Hippocampal formation (tissue), 2 donors: ENCODE measurements at places on chromosomes 16 and 17.

DNA sequence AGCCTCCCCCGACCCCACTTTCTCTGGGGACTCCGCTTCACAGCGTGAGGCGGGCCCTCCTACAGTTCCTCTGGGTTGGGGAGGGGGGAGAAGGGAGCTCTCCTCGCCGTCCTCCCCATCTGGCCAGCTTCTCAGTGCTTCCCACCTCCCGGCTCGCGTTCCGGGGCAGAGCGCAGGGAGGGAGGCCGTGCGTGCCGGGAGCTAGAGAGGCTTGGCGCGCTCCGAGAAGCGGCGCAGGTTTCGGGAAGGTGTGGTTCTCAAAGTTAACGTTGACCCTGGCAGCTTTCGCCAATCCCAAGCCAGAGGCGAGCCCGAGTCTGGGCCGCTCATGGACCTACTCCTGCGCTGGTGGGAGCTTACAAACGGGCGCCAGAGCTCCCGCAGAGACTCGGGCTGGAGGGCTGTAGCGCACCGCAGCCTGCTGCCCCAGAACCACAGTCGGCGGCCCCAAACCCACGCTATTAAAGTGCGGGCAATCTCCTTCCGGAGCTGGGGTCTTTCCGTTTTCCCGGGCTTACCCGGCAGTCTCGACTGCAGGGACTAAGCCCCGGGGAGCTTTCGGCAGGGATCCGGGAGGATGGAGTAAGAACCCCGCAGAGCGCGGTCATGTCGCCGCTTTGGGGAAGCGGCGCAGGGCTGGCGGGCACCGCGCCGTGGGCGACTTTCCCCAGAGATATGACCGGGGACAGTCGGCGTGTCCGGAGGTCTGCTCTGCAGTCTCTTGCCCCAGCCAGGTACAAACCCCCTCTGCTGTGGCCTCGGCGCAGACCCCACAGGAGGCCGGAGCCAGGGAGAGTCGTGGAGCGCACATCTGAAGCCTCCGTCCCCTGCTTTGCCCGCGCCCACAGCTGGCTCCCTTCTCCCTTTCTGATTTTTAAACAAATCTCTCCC is 787 bp downstream of the CDH11 start:
- DNase-seq: no peak

- no peak for DNase-seq
Observed at GRCh38 chr16:367333-367903, 2.9 kb downstream of the MRPL28 start.

- no peak for DNase-seq
Observed at GRCh38 chr17:78777881-78778280, 4.2 kb downstream of the CYTH1 start.

- no peak for DNase-seq
Observed at GRCh38 chr16:10671729-10672128, 23.0 kb downstream of the TEKT5 start.

DNA sequence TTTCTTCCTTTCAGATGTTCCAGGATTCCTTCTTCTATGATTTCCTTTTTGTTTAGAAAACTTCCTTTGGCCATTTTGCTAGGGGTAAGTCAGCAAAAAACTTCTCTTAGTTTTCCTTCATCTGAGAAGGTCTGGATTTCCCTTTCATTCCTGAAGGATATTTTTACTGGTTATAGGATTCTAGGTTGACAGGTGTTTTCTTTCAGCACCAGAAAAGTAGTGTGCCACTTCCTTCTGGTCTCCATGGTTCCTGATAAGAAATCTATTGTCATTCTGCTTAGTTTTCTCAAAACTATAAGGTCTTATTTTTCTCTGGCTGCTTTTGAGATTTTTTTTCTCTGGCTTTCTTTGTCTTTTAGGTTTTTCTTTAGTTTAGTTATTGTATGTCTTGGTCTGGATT is 27.6 kb downstream of the MPRIP start:
- DNase-seq: no peak

DNA sequence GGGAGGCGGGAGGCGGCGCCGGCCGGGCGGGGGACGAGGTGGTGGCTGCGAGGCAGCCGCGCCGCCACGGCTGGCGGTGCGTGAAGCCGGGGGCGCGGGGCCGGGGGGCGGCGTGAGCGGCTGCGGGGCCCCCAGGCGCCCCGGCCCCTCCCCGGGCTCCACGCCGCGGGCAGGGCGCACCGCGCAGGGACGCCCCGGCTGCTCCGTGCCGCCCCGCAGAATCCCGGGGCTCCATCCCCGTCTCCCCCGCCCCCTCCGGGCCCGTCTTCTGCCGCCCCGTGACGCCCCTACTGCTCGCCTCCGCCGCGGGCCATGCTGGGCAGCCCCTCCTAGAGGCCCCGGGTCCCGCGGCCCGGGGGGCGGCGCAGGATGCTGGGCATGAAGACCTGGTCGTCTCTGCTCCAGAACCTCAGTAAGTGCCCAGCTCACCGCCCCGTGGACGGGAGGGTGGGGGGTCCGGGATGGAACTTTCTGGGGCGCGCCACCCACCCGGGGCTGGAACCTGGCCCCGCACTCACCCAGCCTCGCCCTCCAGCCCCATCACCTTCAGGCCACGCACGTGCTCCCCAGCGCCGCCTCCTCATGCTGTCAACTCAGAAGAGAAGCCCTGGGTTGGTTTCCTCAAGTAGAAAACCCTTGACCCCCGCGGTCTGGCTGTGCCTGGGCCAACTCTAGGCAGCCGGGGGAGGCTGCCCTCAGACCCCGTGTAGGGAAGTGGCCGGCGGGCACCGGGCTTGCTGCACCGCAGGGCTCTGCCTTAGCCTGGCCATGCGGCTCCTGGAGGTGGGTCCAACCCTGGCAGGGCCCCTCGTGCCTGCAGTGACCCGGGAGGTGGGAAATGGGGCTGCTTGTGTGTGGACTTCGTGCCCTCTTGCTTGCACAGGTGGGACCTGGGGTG is 150.2 kb upstream of the GSE1 start:
- no peak for DNase-seq

DNA sequence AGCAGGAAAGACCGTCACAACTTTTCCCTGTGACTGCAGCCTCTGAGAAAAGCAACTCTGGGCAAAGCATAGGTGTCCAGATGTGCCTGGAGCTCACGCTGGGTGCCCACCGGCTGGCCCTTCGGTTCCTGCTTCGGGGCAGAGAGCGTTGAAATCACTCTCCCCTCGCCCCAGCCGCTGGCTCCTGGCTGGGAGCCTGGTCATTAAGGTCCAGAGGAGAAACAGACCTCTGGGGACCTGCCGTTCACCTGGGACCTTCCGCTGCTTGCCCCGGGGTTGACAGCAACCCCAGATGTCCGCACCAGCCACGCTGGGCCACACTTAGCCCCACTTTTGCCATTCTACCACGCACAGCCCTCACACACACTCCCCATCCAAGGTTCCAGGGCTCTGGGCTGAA is 13.1 kb downstream of the MRM3 start:
- no peak for DNase-seq

DNA sequence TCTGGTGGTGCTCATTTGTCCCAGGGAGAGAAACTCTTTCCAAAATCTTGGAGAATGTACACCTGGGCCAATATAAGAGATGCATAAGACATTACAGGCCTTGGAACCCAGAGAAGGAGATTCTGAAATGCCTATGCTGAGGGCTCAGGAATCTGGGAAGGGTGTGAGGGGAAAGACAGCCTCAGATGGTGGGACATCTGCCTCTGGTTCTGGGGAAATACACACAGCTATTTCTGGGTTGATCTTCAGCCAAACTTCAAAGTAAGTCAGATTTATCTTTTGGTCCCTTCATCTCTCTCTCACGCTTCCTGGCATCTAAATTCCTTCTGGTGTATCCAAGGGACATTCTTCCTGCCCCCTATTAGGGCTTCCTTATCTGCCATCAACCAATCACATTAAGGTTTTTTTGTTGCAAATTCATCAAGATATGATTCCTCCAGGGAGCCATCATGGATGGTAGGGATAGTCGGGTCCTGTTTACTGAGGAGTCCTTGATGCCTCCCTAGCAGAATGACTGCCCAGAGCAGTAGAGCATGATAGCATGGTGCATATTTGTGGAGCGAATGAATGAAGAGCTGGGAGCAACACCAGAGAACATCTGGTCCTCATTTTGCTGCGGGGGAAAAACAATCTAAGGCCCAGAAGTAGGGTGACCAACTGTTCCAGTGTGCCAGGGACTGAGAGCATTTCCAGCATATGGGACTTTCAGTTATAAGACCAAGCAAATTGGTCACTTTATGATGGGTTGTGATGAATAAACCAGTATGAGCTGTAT is 35.7 kb upstream of the DYNLL2 start:
- DNase-seq: no peak

- no peak for DNase-seq
Observed at GRCh38 chr17:9094193-9094592, 72.9 kb downstream of the NTN1 start.

- DNase-seq: no peak
Observed at GRCh38 chr16:48326915-48327314, 58.3 kb downstream of the SIAH1 start.

DNA sequence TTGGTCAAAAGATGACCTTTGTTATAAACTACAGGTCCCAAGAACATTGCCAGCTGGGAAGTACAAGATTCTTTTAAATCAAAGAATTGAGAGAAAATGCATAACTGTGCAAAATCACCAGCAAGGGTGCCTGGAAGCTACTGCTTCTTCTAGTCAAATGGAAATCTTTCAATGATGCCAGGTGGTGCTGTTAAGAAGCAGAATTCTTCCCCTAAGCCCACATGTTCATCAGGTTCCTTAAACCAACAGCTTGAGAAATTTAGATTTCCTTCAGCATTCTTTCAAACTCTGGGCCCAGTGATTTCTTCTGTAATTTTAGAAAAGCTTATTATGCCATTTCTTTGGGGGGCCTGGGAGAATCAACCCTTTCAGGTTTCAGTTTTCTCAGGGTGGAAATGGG is 207.8 kb upstream of the WSCD1 start:
- DNase-seq: no peak

DNA sequence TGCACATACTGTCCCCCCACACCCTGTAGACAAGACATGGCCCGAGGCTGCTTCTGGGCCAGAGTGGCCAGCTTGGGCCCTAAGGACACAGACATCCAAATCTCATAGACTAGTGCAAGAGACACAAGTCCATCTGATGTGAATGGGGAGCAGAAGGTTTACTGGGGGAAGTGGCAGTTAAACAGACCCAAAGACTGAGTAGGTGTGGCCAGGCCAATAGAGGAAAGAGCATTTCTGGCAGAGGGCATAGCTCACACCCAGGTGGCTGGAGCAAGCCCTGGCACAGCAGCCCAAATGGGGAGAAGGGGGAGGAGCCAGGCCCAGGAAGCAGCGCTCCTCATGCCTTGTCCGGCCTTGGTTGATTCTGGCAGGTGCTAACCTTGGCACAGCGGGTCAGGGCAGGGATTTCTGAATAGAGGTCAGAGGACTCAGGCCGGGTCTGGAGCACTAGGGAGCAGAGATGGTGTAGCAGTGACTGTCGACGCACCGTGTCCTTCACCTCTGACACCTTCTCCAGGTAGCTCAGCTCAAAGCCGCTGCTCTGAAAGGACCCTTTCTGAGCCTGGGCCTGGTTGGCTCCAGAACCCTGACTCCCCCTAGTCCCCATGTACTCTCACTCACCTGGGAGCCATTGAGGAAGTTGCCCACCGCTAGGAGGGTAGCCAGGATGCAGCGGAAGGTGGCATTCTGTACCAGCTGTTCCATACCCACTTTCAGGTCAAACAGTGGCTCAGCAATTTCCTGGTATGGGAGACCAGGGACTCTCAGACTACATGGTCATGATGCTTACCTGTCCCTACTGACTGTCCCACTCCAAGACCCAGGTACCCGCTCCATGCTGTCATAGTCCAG is 4.1 kb downstream of the TMEM208 start:
- no peak for DNase-seq

DNA sequence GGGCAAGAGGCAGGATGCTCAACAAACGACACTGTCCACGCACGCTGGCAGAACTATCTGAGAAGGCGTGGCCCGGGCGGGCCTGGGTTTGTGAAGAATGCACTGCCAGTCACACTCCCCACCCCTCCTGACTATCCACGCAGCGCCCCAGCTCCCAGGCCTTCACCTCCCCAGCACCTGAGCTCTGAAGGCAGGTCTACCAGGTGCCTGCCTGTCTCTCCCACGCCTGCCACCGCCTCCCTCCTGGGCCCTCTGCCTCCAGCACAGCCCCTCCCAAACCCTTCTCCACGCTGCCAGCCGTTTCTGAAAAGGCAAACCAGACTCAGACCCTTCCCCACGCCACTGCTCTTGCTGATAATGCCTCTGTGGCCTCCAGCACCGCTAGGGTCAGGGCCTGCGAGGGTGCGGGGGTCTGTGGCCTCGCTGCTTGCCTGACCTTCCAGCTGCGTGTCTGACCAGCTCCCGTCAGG is 11.6 kb downstream of the MYBBP1A start:
- no peak for DNase-seq
